Esophagus muscularis mucosa (tissue), 4 donors: ENCODE measurements at places on chromosomes 6 and 20. TPM values are rescaled to one million over a fixed set of nuclear protein-coding genes. Genes with fewer than 3 reads are reported as not detected.

- DNase-seq = no peak
These were observed 5.7 kb upstream of the KCNK15 start for GRCh38 chr20:44739942-44740341.

DNA sequence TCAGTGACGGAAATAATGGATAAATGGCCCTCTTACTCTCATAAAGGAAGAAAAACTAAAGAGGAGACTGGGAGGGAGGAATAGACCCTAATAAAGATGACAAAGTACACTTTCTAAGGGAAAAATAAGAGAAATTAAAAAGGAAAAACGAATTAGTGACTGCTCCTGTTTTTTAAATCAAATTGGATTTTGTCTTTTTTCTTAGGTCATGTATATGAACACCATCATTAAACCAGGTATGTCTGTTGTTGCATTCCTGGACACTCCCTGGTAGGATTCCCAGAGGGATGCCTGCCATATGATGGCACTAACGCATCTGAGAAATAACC, 59.4 kb upstream of the BTN3A2 start:
- DNase-seq = no peak

GRCh38 chr6:29757701-29758293, 34.6 kb downstream of the HLA-F start:
- DNase-seq = no peak

GRCh38 chr6:53440336-53440945, 91.7 kb upstream of the ELOVL5 start:
- no peak for DNase-seq

DNA sequence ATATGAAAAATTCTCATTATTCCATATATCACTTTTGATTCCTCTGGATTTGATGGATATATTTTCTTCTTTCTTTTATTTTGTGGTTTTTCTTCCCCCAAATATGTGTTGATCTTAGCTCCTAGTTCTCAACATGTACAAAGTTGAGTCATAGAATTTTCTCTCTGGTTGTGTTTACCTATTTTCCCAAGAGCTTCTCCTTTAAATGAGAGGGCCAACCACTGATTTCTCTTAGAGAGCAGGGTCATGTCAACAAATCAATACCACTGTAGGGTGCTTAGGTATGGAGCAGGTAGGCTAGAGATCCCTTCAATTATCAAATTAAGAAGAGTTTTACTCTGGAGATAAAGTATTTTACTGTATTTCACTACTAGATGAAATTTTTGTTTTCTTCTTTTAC, 145.7 kb downstream of the BMP5 start:
- DNase-seq = no peak

- DNase-seq = no peak
These were observed 35.9 kb upstream of the LTV1 start for GRCh38 chr6:143807103-143807772.

- DNase-seq = no peak
These were observed 449.7 kb downstream of the CDKAL1 start for GRCh38 chr6:20983961-20984360.

GRCh38 chr6:22906091-22906549, 336.8 kb downstream of the HDGFL1 start:
- DNase-seq = no peak

DNA sequence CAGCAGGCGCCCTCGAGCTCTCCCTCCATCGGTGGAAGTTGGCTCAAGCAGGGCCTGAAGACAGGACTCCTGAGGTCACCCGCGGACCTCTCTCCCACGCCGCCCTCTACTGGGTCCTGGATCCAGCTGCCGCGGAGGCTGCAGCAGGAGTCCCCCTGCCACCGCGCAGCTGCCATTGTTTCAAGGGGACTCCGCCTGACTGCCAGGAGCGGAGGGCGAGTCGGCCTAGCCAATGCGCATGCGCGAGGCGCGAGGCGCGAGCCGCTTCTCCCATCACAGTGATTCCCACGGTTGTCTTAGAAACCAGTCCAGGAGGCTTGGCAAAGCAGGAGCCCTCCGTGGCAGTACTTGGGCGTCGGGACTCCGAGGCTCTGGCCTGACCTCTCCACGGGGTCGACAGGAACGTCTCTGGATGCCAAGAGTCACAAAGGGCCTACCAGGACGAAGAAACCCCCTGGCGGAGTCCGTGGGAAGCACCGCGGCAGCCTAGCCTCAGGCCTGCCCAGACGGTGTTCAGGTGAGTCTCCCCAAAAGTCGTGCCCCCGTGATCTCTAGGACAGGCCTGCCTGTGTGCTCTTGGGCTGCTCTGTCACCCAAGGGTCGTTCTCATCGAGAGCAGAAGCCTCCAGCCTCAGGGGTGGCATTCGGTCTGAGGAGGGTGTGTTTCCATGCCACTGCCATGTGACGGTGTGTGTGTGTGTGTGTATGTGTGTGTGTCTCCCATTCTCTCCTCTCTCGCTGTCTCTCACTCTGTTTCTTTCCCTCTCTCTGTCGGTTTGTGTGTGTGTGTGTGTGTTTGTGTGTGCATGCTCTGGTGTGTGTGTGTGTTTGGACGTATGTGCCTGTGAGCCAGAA, 290.6 kb upstream of the ZNF337 start:
- DNase-seq = no peak

DNA sequence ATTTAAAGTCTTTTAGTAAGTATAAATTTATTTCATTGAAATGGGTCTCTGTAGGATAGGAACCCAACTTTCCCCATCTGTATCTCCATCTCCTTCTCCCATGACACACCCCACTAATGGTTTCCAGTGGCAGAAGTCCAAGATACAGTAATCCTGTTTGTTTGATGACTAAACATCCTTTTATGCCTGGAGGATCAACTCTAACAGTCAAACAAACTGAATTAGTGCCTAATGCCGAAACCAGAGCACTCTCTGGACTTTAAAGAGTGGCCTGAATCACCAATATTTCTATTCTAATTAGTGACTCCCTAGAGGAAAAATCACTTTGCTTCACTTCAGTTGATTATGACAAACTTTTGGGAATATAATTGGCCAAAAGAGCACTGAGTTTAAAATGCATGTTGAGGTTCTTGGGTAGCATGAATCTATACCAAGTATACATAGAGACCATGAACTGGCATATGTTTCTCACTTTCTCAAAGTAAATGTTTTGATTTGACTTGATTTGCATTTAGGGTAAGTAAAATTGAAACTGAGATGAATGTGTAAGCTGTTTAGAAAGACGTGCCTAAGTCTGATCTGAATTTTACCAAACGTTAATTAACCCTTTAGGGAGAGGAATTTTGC, 776.4 kb upstream of the NRSN1 start:
- no peak for DNase-seq

DNA sequence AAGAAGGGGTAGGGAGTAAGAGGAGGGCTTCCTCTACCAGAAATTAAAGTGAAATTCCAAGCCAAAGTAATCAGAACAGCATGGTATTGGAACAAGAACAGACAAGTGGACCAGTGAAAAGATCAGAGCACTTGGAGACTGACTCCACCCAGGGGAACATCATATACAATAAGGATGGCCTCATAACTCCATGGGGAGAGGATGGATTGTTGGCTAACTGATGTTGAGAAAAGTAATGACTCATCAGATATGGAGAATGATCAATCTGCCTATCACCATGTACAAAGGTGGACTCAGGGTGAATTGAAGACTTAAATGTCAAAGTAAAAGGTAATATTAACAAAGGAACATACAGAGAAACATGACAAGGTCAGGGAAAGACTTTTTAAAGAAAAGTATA, 12.8 kb downstream of the SLC22A3 start:
- no peak for DNase-seq

- DNase-seq = no peak
These were observed 808.1 kb downstream of the MAFB start for GRCh38 chr20:39880890-39881289.

Gene SLC12A5
- 1.2 TPM for total RNA-seq

Gene SNRPB
- total RNA-seq = 127 TPM

Gene RBBP8NL
- not detected for total RNA-seq

Gene DNMT3B
- 0.40 TPM for total RNA-seq

Gene NNAT
- 8.3 TPM for total RNA-seq

Gene PCNA
- total RNA-seq = 35.1 TPM

Gene MYCT1
- total RNA-seq = 13.3 TPM
